ENCODE measurements at places on chromosomes 16 and 17.
A peak's percentile ranks its signal among the peaks of the same experiment; 100 is the strongest.

- no peak for DNase-seq
These were observed 6.2 kb downstream of the REXO5 start for GRCh38 chr16:20812510-20812909.

GRCh38 chr16:53936052-53936451, 232.1 kb downstream of the FTO start:
- DNase-seq: no peak

GRCh38 chr16:1900452-1900774, 17.8 kb downstream of the HS3ST6 start:
- no peak for DNase-seq

DNA sequence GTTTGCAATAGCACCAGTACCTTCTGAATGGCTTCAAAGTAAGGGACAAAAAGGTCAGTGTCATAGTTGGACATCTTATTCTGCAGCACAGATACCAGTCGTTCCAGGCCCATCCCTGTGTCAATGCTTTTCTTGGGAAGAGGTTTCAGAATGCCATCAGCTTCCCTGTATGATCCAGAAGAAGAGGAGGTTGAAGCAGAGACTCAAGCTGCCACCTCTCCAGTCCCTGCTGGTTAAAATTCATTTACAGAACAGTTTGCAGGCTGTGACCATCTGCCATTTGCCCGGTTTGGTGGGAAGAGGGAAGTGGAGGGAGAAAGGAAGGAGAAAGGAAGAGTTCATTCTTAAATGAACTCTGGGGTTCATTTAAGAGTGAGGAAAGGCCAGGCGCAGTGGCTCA, 18.4 kb upstream of the EXOSC6 start:
- DNase-seq: no peak

GRCh38 chr17:31857920-31858641, 963 bp downstream of the COPRS start:
- DNase-seq: no peak

DNA sequence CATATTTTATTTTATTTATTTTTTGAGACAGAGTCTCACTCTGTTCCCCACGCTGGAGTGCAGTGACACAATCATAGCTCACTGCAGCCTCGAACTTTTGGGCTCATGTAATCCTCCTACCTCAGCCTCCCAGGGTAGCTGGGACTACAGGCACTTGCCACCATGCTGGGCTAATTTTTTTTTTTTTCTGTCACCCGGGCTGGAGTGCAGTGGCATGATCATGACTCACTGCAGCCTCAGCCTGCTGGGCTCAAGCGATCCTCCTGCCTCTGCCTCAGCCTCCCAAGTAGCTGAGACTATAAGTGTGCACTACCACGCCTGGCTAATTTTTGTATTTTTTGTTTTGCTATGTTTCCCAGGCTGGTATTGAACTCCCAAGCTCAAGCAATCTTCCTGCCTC, 17.1 kb downstream of the UNC45B start:
- DNase-seq: no peak

DNA sequence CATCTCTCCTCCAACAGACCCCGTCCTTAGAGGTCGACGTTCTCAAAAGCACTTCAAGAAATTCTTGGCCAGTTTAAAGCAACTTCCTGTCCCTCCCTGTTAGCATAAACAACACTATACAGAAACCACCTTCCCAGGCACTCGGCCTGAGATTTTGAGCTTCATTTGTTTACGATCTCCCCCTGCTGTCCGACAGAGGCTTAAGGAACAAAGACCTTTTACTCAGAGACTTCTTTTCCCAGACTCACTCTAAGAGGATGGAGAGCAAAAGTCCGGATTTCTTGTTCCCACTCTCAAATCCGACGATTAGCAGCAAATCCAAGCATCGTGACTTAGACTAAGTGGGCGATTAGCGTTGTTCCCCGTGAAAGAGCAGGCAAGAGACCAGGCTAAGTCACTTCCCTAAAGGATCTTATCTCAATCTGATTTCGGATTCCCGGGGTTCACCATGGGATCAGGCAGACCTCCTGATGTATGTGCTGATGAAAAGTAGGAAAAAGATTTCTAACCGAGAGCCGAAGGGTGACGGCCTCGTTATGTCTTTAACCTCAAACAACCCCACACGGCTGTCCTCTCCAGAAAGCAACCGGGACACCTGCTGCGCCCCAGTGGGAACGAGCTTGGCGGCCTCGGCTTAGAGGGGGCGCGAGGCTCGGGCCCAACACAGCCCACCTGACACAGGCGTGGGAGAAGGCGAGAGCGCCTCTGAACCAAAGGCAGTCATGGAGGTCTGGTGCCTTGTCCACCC, 598 bp downstream of the INPP5K start:
- DNase-seq: peak; percentile 26

GRCh38 chr16:86495756-86496261, 14.5 kb upstream of the FOXF1 start:
- no peak for DNase-seq

DNA sequence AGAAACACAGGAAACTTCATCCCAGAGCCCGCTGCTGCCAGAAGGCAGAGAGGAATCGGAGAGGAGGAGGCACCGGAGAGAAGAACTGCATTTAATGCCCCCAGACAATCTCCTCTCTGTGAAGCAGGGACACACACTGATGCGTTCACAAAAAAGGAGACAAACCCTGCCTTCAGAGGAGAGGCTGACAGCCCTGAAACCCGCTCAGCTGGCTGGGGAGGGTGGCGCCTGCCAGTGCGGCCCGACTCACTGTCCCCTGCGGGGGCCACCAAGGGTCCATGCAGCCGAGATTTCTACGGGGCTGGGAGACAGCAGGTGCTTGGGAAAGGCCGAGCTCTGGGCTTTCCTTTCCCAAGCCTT, 21.9 kb upstream of the CACNG1 start:
- DNase-seq: no peak

DNA sequence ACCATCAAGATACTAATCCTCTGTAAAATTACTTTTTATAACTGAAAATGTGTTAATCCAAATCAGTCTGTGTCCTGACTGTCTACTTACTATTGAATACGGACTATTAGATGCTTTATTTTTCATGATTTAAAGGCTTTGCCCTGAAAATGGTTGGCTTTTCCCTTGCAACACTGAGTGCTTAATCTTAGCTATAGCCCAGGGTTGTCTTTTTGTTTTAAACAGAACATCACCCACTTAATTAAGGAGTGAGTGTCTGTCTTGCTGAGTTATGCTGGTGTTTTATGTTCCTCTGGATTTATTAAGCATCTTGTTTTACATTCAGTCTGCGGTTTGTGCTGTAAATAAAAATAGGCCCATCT, 11.0 kb downstream of the FTO start:
- no peak for DNase-seq

DNA sequence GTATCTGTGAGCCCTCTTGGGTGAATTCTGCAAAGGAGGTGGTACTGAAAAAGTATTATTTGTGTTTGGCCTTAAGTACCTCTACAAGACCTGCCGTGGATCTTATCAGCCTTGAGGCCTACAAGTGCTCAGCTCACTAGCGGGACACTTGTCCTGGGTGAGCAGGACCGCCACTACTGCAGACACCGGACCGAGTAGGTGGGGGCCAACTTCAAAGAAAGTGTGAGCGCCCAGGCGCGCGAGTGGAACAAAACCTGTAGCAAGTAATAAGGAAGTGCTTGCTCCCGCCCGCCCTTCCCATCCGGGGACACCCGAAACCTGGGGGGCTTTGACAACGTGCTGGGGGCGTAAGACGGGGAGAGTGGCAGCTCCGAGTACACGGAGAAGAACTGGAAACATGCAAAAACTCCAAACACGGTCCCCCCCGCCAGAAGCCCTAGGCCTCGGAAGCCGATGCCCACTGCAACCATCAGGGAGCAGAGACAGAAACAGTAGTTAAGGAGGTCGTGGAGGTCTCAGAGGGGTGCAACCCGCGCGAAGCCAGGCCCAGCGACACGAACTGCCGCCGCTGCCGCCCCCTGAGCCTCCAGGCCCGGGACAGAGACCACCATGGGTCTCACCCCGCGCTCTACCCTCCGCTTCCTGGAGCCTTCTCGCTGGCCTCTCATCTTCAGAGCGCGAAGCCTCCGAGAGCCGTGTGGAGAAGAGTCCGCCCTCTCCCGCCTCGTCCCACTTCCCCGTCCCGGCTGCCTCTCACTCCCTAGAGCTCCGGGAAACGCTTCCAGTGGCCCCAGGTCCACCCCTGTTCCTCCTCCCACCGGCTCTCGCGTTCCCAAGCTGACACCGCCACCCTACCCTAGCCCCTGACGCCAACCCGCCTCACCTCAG, 537 bp downstream of the CNOT1 start:
- peak; percentile 40 for DNase-seq

- DNase-seq: no peak
These were observed 10.9 kb downstream of the HSPB9 start for GRCh38 chr17:42133461-42134041.
